Naive thymus-derived CD4-positive, alpha-beta T cell (primary cell): ENCODE measurements at places on chromosomes 11 and 22.

- no peak for DNase-seq
These were observed 12.2 kb upstream of the CRKL start for GRCh38 chr22:20904980-20905355.

- no peak for DNase-seq
These were observed 12.8 kb upstream of the CLPB start for GRCh38 chr11:72446929-72447769.

GRCh38 chr11:103936059-103936458 lies 100.4 kb upstream of the DDI1 start:
- no peak for DNase-seq

DNA sequence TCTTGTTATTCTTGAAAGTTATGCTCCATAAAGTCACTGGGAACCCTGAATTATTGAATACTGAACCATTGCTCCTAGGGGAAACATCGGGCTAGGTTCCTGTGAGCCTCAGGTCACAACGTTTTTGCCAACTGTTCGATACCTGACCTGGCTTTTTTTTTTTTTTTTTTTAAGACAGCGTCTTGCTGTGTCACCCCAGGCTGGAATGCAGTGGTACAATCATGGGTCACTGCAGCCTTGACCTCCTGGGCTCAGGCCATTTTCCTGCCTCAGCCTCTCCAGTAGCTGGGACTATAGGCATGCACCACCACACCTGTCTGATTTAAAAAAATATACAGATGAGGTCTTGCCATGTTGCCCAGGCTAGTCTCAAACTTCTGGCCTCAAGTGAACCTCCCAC lies 22.5 kb downstream of the LRP5 start:
- no peak for DNase-seq

GRCh38 chr11:125128450-125128849 lies 17.0 kb upstream of the TMEM218 start:
- DNase-seq, result no peak
